Stimulated activated CD4-positive, alpha-beta T cell treated with anti-CD3 and anti-CD28 coated beads, Interleukin-2, amount 100 ng/mL, for 4 hours (primary cell): ENCODE measurements at places on chromosomes 2 and 18.
A peak's percentile ranks its signal among the peaks of the same experiment; 100 is the strongest.

- no peak for DNase-seq
Observed at GRCh38 chr2:178238154-178238521, 43.8 kb downstream of the OSBPL6 start.

DNA sequence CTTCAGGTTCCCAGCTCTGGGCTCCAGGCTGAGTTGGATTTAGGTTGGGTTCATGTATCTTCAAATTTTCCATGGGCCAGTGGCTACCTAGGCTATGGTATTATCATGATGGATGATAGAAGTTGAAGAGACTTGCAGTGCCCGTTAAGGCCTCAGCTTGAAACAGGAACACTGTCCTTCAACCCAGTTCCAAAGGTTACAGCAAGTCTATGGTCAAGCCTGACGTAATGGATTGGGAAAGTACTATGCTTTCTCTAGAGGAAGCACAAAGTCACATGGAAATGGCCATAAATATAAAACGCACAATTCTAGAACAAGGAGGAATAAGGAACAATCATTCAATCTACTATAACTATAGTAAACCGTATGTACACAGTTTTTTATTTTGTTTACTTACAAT, 593.2 kb downstream of the ZEB2 start:
- DNase-seq, result no peak

DNA sequence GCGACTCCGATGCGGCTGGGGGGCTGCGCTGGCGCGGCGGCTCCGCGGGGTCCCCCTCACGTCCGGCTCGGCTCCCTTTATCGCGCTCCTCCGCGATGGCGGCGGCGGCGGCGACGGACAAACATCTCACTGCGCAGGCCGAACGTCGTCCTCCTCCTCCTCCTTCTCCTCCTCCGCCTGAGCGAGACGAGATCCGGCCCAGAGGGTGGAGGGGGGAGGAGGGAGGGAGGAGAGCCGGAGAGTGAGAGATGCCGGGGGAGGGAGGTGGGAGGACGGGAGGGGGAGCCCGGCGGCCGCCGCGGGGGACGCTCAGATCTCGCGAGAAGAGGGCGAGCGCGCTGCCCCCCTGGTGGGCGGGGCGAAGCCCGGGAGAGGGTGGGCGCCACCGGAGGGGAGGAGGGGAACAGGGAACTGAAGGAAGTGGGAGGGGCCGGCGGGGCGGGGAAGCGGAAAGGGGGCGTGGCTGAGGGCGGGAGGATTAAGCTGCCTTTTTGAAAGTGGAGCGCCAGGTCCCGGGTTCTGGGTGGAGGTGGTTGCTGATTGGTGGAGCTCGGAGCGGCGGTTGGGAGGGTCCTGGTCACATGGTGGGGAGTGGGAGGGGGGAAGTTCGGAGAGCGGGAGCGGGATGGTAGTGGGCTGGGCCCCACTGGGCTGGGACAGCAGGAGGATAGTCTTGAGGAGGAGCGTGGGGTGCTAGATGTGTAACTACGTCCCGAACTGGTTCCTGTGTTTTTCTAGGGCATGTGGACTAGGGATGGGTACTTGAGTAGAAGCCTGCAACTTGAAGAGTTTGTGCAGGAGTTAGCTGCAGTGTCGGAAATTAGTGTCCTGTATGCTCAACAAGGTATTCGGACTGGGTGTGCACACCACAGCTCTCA, at the start of gene CUL3:
TSS of gene CUL3 (minus strand) at position 153 of the 878 bp plus-strand sequence. CDS start 354 bp downstream, outside the sequence.
- peak; percentile 99 for DNase-seq

DNA sequence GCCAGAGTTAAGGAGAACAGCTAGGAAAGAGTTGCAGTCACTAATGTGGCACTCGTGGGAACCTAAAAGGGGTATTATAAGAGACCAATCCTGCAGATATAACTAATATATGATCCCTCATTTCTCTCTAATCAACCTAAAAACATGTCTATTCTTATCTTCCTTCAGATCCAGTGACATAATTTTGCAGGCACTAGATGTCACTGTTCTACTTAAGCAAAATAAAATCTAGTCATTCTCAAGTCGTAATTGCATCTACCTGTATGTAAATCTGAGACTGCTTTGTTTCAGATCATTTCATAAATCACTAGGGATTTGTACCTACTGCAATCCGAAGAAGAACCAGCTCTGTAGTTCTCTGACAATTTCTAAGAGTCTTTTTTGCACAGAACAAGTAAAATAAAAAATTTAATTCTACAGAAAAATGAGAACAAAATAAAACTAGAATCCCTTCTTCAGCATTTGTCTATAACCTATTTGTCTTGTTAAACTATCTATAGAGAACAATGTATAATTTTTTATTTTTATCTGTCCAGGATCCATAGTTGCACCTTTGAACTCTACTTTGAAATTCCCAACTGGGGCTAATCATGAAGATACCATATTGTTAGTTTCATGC, 56.5 kb upstream of the ERBB4 start:
- DNase-seq, result no peak

- DNase-seq, result no peak
Observed at GRCh38 chr2:207233731-207234130, 68.0 kb upstream of the KLF7 start.

DNA sequence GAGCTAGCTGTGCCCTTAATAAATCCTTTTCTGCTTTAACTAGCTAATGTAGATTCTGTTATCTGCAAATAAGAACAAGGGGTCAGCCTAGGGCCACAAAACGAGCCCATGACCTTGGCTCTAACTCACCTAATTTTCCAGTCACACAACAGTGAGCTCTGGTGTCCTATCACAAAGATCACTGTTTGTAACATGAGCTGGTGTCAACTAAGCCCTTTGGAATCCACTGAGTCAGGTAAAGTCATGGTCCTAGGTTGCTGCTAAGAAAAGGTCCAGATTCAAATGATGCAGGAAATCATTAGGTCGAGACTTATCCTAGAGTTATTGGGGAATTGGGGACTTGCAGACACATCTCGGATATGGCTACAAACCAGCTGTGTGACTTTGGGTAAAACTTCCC, 49.9 kb downstream of the ST8SIA5 start:
- no peak for DNase-seq
